Astrocyte (in vitro differentiated cells and primary cell): ENCODE measurements at places on chromosomes 13 and 19. TPM values are rescaled to one million over a fixed set of nuclear protein-coding genes. Genes with fewer than 3 reads are reported as not detected.

The CGB8 gene
- 9.4 and 15.8 TPM in 2 replicates for total RNA-seq

The MADCAM1 gene
- 0.57 and 0.60 TPM in 2 replicates for total RNA-seq

The ZIC5 gene
- total RNA-seq, result 0.17 and 0.27 TPM in 2 replicates

The ZNF470 gene
- 4.9 and 6.8 TPM in 2 replicates for total RNA-seq

The CALR gene
- total RNA-seq, result 2,193 and 2,309 TPM in 2 replicates
